Caco-2 (cell line): ENCODE measurements at places on chromosomes 16 and 17. TPM values are rescaled to one million over a fixed set of nuclear protein-coding genes. Genes with fewer than 3 reads are reported as not detected.

KLHL10 gene
- total RNA-seq = not detected in 2 replicates

PNMT gene
- not detected in 2 replicates for total RNA-seq

DNA sequence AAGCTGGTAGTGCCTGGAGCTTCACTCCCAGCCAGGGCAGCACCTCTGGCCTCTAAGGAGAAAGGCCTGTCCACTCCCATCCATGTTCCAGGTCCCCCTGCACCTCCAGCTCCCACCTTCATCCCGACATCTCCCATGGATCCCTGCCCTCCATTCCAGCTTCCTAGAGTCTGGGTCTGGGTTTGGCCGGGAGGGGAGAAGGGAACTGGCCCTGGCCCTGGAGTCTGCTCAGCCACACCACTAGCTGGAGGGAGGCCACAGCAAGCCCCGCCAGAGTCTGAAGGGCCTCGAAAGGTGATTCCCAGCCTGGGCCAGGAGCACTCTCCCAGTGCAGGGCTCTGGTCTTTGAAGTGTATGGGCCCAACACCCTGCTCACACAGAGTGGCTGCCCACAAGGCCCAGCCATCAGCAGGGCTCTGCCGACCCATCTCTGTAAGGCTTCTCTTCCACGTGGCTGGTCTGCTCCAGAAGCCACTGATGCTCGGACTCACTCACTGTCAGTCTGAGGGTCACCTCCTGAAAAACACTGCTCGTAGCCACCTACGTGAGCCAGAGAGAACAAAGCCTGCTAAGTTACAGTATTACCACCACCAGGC is 4.7 kb downstream of the NAT9 start:
- peak; percentile 6 for DNase-seq

- DNase-seq = no peak
Observed at GRCh38 chr17:44758414-44759085, at the start of gene ADAM11. Gene ADAM11 (plus strand): TSS chr17:44758988. CDS start chr17:44759200, 212 bp downstream.

- DNase-seq = peak; percentile 26
Observed at GRCh38 chr17:20997711-20998570, 44.9 kb downstream of the USP22 start.
